Occipital lobe (tissue), 3 donors: ENCODE measurements at places on chromosomes 12 and 14. TPM values are rescaled to one million over a fixed set of nuclear protein-coding genes. Genes with fewer than 3 reads are reported as not detected.

The CAPZA3 gene
- total RNA-seq, result not detected

DNA sequence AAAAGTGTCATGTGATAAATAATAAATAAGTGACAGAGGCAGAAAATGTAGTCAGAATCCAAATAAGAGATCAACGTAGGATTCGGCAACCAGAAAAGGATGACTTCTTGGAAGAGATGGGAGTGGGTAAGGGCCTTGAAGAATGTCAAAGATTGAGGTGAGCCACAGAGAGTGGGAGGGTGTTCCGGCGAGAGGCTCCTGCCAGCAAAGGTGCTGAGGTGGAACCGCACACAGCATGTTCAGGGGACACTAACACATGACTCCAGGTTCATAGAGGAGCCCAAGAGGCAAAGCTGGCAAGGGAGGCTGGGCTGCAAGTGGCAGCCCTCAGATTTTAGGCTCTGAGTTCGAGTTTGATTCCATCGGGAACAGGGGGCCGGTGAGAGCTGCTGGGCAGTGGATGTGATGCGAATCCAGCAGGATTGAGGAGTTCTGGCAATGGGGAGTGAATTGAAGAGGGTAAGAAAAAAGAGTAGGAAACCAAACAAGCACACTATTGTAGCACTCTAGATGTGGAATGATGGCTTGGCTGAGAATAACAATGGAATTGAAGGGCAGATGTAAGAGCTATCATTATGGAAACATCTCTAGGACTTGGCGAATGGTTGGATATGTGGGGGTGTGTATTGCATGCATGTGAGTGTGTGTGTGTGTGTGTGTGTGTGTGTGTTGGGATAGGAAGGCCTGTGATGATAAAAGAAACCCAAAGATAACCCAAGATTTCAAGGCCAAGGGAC, 36.5 kb downstream of the LRRC74A start:
- DNase-seq, result no peak

The RNU4-1 gene
- under 0.01 TPM for total RNA-seq

- peak; percentile 30 for DNase-seq
Observed at GRCh38 chr12:51863933-51864832, 15.7 kb upstream of the FIGNL2 start.

DNA sequence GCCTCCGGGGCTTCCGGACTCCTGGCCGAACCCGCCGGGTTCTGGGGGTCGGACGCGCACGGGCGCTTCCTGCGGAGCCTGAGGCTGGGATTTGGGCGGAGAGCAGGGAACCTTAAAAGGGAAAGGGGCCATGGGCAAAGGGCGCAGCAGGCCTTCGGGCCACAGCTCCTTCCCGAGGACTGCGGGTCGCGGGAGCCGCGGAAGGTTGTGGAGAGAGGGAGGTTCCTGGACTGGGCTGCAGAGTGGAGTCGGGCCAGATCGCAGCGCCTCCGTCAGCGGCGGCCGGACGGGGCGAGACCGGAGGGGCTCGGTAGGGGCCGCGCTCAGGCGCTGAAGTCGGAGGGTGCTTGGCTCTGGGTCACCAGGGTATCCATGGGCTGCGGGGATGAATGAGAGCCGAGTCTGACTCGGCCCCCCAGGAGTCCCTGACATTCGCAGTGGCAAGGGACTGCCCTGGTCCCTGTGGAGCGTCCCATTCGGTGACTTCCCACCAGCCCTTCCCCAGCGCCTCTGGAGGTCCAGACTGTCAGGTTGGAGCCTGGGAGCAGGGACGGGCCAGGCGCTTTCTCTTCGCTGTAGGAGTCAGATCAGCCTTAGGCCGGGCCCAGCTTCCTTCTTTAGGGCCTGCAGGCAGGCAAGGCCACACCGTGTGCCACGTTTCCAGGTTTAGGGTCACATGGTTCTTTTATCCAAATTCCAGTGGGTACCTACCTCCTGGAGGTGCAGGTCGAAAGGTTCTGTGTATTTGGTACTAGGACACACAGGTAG, 938 bp upstream of the SLC25A29 start:
- DNase-seq, result no peak

The HOXC6 gene
- total RNA-seq, result not detected

GRCh38 chr14:64639340-64639821, 64.8 kb upstream of the PLEKHG3 start:
- no peak for DNase-seq

- DNase-seq, result no peak
Observed at GRCh38 chr12:112963227-112963861, 15.0 kb upstream of the OAS2 start.
